ENCODE measurements at places on chromosomes 1 and 21. TPM values are rescaled to one million over a fixed set of nuclear protein-coding genes. Genes with fewer than 3 reads are reported as not detected.

The GNG4 gene
- total RNA-seq, result 0.88 TPM

GRCh38 chr1:194256010-194256409 is 1069.6 kb upstream of the B3GALT2 start:
- no peak overlapping the region for H3K27ac ChIP-seq
- no peak for DNase-seq
- no peaks in the 10 kb centered on the region for H3K27me3 ChIP-seq
- no peak overlapping the region for H3K4me3 ChIP-seq

- H3K4me3 ChIP-seq, result peak overlapping the region; percentile 45
- no peaks in the 10 kb centered on the region for H3K27me3 ChIP-seq
- peaks cover 33% of the 10 kb centered on the region for H3K36me3 ChIP-seq
- H3K27ac ChIP-seq, result peak overlapping the region; percentile 92
These were observed 47.4 kb downstream of the PTPRC start for GRCh38 chr1:198686069-198686728.

The RHBG gene
- not detected for total RNA-seq

- H3K27ac ChIP-seq, result no peak overlapping the region
- no peaks in the 10 kb centered on the region for H3K27me3 ChIP-seq
- DNase-seq, result no peak
- H3K4me1 ChIP-seq, result peaks cover 8% of the 10 kb centered on the region
- H3K36me3 ChIP-seq, result peaks cover 8% of the 10 kb centered on the region
These were observed 18.1 kb downstream of the LRP8 start for GRCh38 chr1:53309802-53310201.

The PYHIN1 gene
- total RNA-seq, result 13.1 TPM

The CLDN8 gene
- total RNA-seq, result not detected

- no peaks in the 10 kb centered on the region for H3K27me3 ChIP-seq
- H3K4me3 ChIP-seq, result no peak overlapping the region
- DNase-seq, result no peak
- no peaks in the 10 kb centered on the region for H3K36me3 ChIP-seq
- H3K27ac ChIP-seq, result no peak overlapping the region
- no peaks in the 10 kb centered on the region for H3K4me1 ChIP-seq
These were observed 522.9 kb downstream of the KIF26B start for GRCh38 chr1:245677461-245678240.

DNA sequence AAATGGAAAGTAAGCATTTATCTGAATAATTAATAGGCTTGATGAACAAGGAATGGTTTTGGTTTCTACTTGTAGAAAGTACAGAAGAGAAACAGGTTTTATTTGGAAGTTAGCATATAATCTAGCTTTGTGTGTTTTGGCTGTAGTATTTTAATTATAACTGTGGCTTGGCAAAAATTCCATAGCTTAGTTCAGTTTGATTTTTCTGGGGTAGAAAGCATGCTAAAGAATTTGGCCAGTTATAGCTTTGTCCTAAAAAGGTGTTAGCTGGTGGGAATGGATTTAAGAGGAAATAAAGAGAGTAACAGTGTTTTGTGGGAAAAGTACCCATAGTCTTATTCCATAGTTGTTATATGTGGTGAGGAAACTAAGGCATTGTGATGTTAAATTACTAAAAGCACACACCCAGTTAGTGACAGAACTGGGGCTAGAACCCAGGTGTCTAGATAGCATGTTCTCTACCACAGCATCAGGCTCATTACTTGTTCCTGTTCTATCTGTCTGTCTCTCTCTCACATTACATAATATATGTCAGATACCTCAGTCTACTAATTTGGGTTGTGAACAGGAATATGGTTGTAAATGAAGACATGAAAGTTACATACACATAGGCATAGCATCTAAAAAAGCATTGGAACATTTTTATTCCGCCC is 55.0 kb downstream of the MPZL1 start:
- H3K36me3 ChIP-seq, result peaks cover 28% of the 10 kb centered on the region
- H3K27ac ChIP-seq, result peak overlapping the region; percentile 2
- H3K4me3 ChIP-seq, result no peak overlapping the region
- H3K4me1 ChIP-seq, result peaks cover 18% of the 10 kb centered on the region
- no peaks in the 10 kb centered on the region for H3K27me3 ChIP-seq

The LYPD8 gene
- not detected for total RNA-seq

GRCh38 chr1:221858818-221859611 is 117.1 kb upstream of the DUSP10 start:
- H3K4me3 ChIP-seq, result no peak overlapping the region
- no peaks in the 10 kb centered on the region for H3K27me3 ChIP-seq
- H3K36me3 ChIP-seq, result no peaks in the 10 kb centered on the region
- DNase-seq, result peak; percentile 25
- peaks cover 14% of the 10 kb centered on the region for H3K4me1 ChIP-seq

GRCh38 chr1:224670506-224670905 is 54.4 kb downstream of the CNIH3 start:
- no peaks in the 10 kb centered on the region for H3K4me1 ChIP-seq
- no peaks in the 10 kb centered on the region for H3K36me3 ChIP-seq
- no peak overlapping the region for H3K4me3 ChIP-seq
- DNase-seq, result no peak
- H3K27me3 ChIP-seq, result no peaks in the 10 kb centered on the region

GRCh38 chr1:65214340-65215027 is 66.5 kb downstream of the AK4 start:
- DNase-seq, result no peak
- H3K27me3 ChIP-seq, result no peaks in the 10 kb centered on the region
- H3K4me3 ChIP-seq, result no peak overlapping the region

The ARHGAP30 gene
- total RNA-seq, result 171 TPM

- no peaks in the 10 kb centered on the region for H3K36me3 ChIP-seq
- no peak overlapping the region for H3K4me3 ChIP-seq
- peaks cover 7% of the 10 kb centered on the region for H3K27me3 ChIP-seq
- no peaks in the 10 kb centered on the region for H3K4me1 ChIP-seq
- H3K27ac ChIP-seq, result no peak overlapping the region
These were observed 189.5 kb upstream of the C1orf174 start for GRCh38 chr1:4089421-4090175.

- H3K36me3 ChIP-seq, result no peaks in the 10 kb centered on the region
- H3K27me3 ChIP-seq, result no peaks in the 10 kb centered on the region
- H3K4me1 ChIP-seq, result peaks cover 3% of the 10 kb centered on the region
- H3K4me3 ChIP-seq, result no peak overlapping the region
- no peak for DNase-seq
These were observed 7.9 kb upstream of the XCL2 start for GRCh38 chr1:168551688-168552087.

The S100B gene
- total RNA-seq, result not detected

The SPATC1L gene
- 5.7 TPM for total RNA-seq

GRCh38 chr1:200355801-200356200 is 54.0 kb downstream of the ZNF281 start:
- H3K4me1 ChIP-seq, result peaks cover 34% of the 10 kb centered on the region
- no peaks in the 10 kb centered on the region for H3K27me3 ChIP-seq
- H3K4me3 ChIP-seq, result no peak overlapping the region
- H3K27ac ChIP-seq, result no peak overlapping the region
- no peaks in the 10 kb centered on the region for H3K36me3 ChIP-seq
- DNase-seq, result no peak

DNA sequence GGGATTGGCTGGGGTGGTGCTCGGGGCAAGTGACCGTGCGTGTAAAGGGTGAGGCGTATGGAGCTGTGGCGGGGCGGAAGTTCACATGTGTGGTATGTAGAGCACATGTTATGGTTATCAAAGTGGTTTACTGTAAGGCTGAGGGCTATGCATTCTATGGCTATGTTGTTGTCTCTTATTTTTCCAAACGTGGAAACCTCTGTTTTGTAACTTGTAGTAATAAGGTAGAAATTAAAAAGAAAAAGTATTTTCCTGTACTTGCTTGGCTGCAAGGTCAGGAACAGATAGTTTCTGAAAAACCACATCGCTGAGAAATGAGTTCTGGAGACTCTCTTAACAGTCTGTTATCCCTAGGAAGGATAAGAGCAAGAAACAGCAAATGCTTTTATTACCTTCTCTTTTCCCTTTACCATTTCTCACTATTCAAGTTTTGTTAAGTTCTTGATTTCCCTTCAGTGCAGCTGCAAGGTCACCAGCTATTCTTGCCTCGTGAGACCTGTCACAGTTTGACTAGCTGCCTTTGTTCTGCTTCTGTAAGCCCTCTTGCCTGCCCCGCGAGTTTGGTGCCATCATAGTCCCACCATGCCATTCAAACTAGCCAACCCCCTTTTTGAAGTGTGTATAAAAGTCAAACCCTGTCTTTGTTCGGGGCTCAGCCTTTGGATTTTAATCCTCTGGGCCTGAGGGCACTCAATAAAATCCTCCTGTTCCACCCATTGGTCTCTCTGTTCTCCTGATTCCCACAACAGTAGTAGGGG is 9.5 kb downstream of the RNU1-2 start:
- DNase-seq, result peak; percentile 58
- no peaks in the 10 kb centered on the region for H3K36me3 ChIP-seq
- no peaks in the 10 kb centered on the region for H3K27me3 ChIP-seq
- no peak overlapping the region for H3K4me3 ChIP-seq
- no peak overlapping the region for H3K27ac ChIP-seq

The ERRFI1 gene
- total RNA-seq, result 1.5 TPM

GRCh38 chr1:25187077-25187476 is 45.2 kb downstream of the SYF2 start:
- no peaks in the 10 kb centered on the region for H3K4me1 ChIP-seq
- no peaks in the 10 kb centered on the region for H3K27me3 ChIP-seq
- no peak overlapping the region for H3K4me3 ChIP-seq
- no peaks in the 10 kb centered on the region for H3K36me3 ChIP-seq
- no peak overlapping the region for H3K27ac ChIP-seq

The SLAMF8 gene
- 0.55 TPM for total RNA-seq

DNA sequence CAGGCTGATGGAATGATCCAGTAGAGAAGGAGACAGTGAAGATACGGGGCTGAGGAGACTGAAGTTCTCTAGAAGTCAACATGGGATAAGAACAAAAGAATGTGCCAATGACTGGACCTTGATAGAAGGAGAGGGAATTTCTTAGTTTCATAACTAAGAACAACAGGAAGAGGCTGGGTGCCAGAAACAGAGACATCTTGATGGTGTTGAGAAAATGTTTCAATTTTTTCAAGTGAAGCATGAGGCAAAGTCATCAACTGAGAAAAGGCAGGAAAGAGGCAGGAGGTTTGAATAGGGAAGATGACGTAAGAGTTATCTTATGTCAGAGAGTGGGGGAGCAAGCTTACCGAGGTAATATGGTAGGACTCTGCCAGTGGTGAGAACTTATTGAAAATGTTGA is 80.1 kb downstream of the SPAG17 start:
- no peaks in the 10 kb centered on the region for H3K27me3 ChIP-seq
- H3K4me3 ChIP-seq, result no peak overlapping the region
- no peak overlapping the region for H3K27ac ChIP-seq
- DNase-seq, result no peak
- H3K4me1 ChIP-seq, result no peaks in the 10 kb centered on the region

GRCh38 chr1:6547301-6547700 is 7.0 kb downstream of the NOL9 start:
- no peak for DNase-seq
- no peak overlapping the region for H3K4me3 ChIP-seq
- H3K27me3 ChIP-seq, result no peaks in the 10 kb centered on the region
- peaks cover 33% of the 10 kb centered on the region for H3K4me1 ChIP-seq

GRCh38 chr1:179187043-179187442 is 42.4 kb downstream of the ABL2 start:
- no peaks in the 10 kb centered on the region for H3K36me3 ChIP-seq
- H3K27me3 ChIP-seq, result no peaks in the 10 kb centered on the region
- no peak for DNase-seq
- H3K4me1 ChIP-seq, result peaks cover 19% of the 10 kb centered on the region

DNA sequence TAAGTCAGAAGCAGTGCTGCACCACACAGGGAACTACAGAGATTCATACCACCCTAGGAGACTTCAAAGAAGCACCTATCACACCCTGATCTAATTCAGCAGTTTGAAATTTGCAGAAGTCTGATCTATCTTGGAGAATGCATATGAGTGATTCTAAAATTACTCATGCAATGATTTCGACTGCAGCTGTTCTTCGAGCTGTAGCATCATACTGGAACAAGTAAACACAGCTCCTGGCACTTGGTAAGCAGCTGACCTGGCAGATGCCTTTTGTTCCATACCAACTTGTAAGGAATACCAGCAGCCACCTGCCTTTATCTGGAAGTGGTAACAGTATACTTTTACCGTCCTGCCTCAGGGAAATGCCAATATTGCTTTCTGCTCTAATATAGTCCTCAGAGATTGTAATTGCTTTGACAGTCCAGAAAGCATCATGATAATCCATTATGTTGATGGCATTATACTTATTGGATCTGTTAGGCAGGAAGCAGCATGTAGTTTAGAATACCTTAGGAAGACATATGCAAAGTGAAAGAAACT is 25.7 kb downstream of the AADACL4 start:
- DNase-seq, result no peak
- no peak overlapping the region for H3K4me3 ChIP-seq
- peaks cover 8% of the 10 kb centered on the region for H3K27me3 ChIP-seq

DNA sequence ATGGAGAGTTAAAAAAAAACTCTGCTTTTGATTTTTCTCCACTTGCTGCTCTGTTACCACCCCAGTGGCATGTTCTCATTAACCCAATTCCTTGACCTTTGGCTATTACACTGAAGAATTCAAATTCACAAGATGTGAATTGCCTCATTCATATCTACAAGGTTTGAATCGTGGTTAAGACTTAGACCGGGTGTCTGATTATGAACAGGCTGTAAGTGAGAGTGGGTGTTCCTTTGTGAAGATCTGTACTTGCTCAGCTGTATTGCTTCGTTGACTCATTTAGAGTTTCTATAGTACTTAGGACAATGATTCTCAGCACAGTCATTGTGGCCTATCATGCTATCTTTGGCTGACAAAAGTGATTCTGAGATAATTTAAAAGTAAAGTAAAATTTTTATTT is 36.4 kb downstream of the DNM3 start:
- no peak overlapping the region for H3K4me3 ChIP-seq
- H3K36me3 ChIP-seq, result no peaks in the 10 kb centered on the region
- no peak for DNase-seq
- H3K4me1 ChIP-seq, result peaks cover 4% of the 10 kb centered on the region
- H3K27ac ChIP-seq, result no peak overlapping the region

The SELENOF gene
- 127 TPM for total RNA-seq

The TYW3 gene
- total RNA-seq, result 29.0 TPM

DNA sequence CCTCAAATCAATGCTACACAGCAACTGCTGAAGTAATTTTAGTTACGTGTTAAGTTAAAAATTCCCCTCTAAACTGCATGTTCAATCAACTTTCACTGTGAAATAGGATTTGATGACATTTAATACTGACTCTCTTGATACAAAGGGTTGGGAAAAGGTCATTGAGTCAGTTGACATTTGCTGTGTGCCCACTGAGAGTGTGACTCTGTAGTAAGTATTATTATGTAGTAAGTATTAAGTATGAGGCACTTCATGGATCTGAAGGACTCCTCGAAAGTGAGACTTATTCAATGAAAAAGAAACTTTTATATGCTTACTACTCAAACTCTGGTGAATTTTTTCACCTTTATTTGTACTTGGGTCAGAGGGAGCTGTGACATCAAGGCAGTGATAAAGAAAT is 83.1 kb upstream of the S1PR1 start:
- H3K36me3 ChIP-seq, result no peaks in the 10 kb centered on the region
- H3K27me3 ChIP-seq, result no peaks in the 10 kb centered on the region
- DNase-seq, result no peak
- H3K27ac ChIP-seq, result peak overlapping the region; percentile 21
- no peak overlapping the region for H3K4me3 ChIP-seq

- no peaks in the 10 kb centered on the region for H3K4me1 ChIP-seq
- no peak overlapping the region for H3K27ac ChIP-seq
- DNase-seq, result no peak
- no peaks in the 10 kb centered on the region for H3K36me3 ChIP-seq
- peaks cover 7% of the 10 kb centered on the region for H3K27me3 ChIP-seq
- no peak overlapping the region for H3K4me3 ChIP-seq
These were observed 163.5 kb upstream of the LMO4 start for GRCh38 chr1:87165177-87165576.
